ENCODE measurements at places on chromosomes 2 and 18.

DNA sequence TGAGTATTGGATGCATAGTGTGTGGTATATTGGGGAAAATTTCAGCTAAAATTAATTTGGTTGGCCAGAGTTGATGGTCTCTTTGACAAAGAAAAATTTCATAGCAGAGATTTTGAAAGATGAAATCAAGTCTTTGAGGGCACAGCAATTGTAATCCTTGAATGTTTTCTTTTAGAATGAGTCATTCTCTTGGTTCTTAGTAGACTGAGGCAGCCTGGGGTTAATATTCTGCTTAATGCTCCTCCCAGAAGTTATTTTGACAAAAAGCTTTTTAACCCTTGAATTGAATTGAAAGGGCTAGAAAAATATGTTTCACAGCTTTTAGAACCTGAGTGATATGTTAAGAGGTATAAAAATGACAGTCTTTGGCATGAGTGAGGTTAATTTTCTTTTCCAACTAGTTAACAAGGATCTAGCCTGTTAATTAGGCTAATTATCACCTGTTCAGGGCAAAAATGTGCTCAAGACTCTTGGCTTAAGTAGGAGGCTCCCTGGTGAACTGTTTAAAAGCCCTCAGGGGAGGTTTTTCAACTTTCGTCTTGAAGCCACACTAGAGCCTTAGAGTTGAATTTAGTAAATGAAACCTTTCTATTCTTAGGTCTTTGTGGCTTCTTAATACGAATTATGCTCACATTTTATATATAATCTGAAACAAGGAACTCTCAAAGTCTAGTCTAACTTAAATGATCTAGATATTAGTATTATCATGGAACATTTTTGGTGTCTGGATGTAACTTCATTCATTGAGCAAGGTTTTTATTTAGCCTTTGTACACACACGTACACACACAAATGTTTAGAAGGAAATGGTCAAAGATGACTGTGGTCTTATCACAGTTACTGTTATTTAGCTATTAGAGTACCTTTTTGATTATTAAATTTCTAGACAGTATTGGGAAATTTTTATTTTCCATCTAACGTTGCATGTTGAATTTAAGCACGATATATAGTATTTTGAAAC is 272.5 kb downstream of the ZNF407 start:
- no peak for DNase-seq
- no peaks in the 10 kb centered on the region for H3K27me3 ChIP-seq
- no peaks in the 10 kb centered on the region for H3K36me3 ChIP-seq
- H3K27ac ChIP-seq = no peak overlapping the region
- H3K4me3 ChIP-seq = no peak overlapping the region

DNA sequence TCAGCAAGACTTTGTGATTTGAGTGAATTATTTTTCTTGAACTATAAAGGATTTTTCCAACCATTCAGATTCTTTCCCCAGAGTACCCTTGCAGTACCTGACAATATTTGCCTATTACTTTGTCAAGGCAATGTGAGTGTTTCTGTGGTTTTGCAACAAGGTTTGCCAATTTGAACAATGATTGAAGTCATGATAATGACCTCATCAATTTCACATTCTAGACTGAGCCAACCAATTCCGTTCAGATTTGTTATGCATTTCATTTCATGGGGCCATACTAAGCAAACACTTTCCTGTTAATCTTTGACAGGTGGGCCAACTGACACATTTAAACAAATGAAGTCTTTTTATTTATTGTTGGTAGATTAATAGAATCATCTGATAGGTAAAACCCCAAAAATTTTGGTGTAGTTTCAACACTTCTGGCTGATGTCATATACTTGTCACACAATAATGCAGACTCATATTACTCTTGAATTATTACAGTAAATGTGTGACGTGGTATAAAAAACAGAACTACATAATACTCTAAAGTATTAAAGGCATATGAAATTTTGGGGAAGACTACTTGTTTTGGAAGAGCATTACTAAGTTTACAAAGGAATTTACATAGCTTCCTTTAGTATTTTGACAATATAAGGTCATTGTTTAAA is 526.4 kb downstream of the DPP10 start:
- DNase-seq = no peak
- no peak overlapping the region for H3K27ac ChIP-seq
- no peak overlapping the region for H3K4me3 ChIP-seq
- no peaks in the 10 kb centered on the region for H3K4me1 ChIP-seq

- no peaks in the 10 kb centered on the region for H3K27me3 ChIP-seq
- no peaks in the 10 kb centered on the region for H3K4me1 ChIP-seq
- H3K27ac ChIP-seq = no peak overlapping the region
- no peaks in the 10 kb centered on the region for H3K36me3 ChIP-seq
- no peak overlapping the region for H3K4me3 ChIP-seq
- no peak for DNase-seq
These were observed 591.3 kb upstream of the ZNF804A start for GRCh38 chr2:184006998-184007397.

DNA sequence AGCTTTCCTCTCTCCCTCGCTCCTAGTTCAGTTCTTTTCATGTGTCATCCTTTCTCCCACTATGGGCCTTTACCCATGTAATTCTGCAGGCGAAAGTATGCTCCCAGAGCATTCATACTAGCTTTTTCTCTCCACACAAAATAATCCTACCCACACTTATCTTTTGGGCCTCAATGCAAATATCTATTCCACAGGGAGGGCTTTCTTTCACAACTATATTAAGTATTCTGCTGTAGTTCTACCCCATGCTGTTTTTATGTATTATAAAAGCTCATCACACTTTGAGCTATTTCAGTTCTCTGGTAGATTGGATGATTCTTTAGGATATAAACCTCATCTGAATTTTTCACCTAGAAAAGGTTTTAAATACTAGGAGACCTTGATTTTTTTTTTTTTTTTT is 774.6 kb upstream of the CRIM1 start:
- no peak for DNase-seq
- H3K4me3 ChIP-seq = no peak overlapping the region
- H3K4me1 ChIP-seq = no peaks in the 10 kb centered on the region
- no peaks in the 10 kb centered on the region for H3K27me3 ChIP-seq

- H3K4me3 ChIP-seq = no peak overlapping the region
- H3K36me3 ChIP-seq = no peaks in the 10 kb centered on the region
- H3K27me3 ChIP-seq = no peaks in the 10 kb centered on the region
- DNase-seq = peak; percentile 24
- no peak overlapping the region for H3K27ac ChIP-seq
These were observed 140.1 kb upstream of the AQP4 start for GRCh38 chr18:27005589-27005988.

DNA sequence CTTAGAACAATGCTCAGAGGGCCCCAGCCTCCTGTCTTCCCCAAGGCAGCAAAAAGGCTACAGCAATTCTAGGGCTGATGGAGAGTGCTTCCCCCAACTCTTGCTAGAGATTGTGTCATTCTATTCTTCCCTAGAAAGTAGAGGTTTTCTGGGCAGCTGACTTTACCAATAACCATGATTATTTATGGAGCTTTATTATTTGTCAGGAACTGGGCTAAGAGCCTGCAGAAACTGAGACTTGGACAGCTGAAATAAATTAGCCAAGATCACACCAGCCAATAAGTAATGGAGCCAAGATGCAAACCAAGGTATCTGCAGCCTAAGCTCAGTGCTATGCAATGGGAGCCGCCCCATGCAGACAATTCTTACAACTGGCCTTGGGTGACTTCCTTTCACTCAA is 84.8 kb downstream of the CCBE1 start:
- no peaks in the 10 kb centered on the region for H3K27me3 ChIP-seq
- no peaks in the 10 kb centered on the region for H3K36me3 ChIP-seq
- H3K27ac ChIP-seq = no peak overlapping the region
- DNase-seq = no peak

DNA sequence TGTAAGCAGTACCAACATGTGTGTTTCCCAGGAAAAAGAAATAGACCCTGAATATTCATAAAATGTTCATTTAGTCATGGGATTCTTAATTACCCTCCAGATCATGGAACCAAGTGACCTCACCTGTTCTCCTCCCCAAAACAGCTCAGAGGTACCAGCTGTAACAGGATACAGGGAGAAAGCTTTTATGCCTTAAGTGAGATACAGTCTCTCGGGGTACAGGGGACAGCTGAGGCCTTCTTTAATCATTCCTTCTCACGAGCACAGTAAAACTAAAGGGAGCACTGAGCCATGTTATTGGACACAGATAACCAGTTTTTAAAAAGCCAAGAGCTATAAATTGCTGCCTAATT is 16.6 kb downstream of the EPHA4 start:
- no peak for DNase-seq
- no peaks in the 10 kb centered on the region for H3K27me3 ChIP-seq
- H3K36me3 ChIP-seq = no peaks in the 10 kb centered on the region
- H3K4me1 ChIP-seq = no peaks in the 10 kb centered on the region

DNA sequence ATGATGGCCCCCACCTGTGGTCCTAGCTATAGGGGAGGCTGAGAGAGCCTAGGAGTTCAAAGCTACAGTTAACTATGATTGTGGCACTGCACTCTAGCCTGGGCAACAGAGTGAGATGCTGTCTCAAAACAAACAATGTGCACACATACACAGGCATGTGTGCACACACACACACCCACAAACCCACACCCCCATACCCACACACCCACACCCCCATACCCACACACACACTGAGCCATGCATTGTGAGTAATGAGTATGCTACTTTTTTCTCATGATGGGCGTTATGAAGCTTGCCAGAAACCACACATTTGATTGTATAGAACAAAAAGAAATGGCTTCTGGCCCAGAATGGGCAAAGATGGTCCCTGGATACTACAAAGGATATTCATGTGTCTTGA is 691.1 kb downstream of the SLC4A3 start:
- H3K36me3 ChIP-seq = no peaks in the 10 kb centered on the region
- H3K4me1 ChIP-seq = no peaks in the 10 kb centered on the region
- no peak overlapping the region for H3K27ac ChIP-seq
- H3K4me3 ChIP-seq = no peak overlapping the region
- no peak for DNase-seq
- no peaks in the 10 kb centered on the region for H3K27me3 ChIP-seq

DNA sequence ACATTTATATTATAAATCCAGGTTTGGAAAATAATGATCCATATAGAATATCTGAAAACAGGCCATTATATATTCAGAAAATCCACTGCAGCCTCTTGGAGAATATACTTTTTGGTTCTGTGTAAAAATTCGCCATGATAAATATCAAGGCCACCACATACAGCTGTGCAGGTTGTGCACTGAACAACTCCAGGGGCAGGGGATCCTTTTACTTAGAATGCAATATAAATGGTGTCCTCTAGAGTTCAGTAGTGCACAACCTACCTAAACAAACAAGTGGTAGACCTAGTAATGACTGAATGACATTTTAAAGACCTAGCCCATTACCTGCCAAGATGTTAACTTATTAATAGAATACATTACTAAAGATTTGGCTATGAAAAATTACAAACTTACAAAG is 22.4 kb downstream of the MOGAT1 start:
- DNase-seq = no peak
- H3K36me3 ChIP-seq = no peaks in the 10 kb centered on the region
- no peak overlapping the region for H3K4me3 ChIP-seq
- H3K27ac ChIP-seq = no peak overlapping the region

GRCh38 chr2:182866461-182867406 is at the start of gene FRZB:
Gene FRZB, minus strand, starts transcription at chr2:182866637. Its CDS starts 85 bp downstream, at chr2:182866552.
- no peak for DNase-seq
- no peak within 1 kb of the TSS for H3K27ac ChIP-seq
- no peak within 1 kb of the TSS for H3K4me3 ChIP-seq
- H3K36me3 ChIP-seq = no peaks in the 10 kb centered on the region
- no peaks in the 10 kb centered on the region for H3K4me1 ChIP-seq
- no peaks in the 10 kb centered on the region for H3K27me3 ChIP-seq

- no peak overlapping the region for H3K27ac ChIP-seq
- no peak for DNase-seq
- no peaks in the 10 kb centered on the region for H3K27me3 ChIP-seq
These were observed 41.6 kb downstream of the CDH19 start for GRCh38 chr18:66562279-66562678.

DNA sequence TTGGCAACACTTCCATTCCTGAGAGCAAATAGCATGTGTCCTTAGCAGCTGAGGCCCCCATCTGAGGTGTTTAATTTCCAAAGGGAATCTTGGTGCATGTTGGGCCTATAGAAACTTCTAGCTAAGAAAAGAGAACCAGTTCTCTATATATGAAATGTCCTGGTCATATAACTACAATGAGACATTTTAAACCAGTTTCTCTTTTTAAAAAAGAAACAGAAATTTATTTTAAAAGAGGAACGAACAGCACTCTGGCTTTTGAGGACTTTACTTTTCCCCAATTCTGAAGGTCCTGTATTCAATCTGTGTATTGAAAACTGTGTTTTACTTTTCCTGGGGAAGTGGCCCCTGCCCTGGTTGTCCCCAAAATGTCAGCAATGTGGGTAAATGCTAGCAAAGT is 309.5 kb upstream of the STON1 start:
- no peak for DNase-seq
- no peaks in the 10 kb centered on the region for H3K27me3 ChIP-seq
- no peaks in the 10 kb centered on the region for H3K4me1 ChIP-seq
- no peaks in the 10 kb centered on the region for H3K36me3 ChIP-seq
- H3K4me3 ChIP-seq = no peak overlapping the region

GRCh38 chr2:28716265-28716865 is 35.3 kb upstream of the PPP1CB start:
- no peaks in the 10 kb centered on the region for H3K4me1 ChIP-seq
- no peaks in the 10 kb centered on the region for H3K36me3 ChIP-seq
- H3K27me3 ChIP-seq = peaks cover 3% of the 10 kb centered on the region
- H3K4me3 ChIP-seq = no peak overlapping the region

DNA sequence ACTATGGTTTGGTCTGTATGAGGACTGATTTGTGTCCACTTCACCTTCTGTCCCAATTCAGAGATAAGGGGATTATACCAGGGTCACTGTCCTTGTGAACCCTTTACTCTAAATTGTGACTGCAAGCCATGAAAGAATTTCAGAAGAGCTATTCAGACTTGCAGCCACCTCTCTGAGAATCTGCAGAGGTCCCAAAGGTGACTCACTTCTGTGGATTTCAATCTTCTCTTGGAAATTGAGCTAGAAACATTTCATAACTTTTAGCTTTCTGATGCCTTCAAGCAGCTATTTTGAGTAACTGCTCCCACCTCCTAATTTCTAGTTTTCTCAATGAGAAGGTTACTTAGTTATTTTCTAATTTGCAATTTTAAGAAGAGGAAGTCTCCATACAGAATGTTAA is 1242.4 kb upstream of the ACVR2A start:
- H3K27ac ChIP-seq = no peak overlapping the region
- DNase-seq = no peak
- H3K4me1 ChIP-seq = no peaks in the 10 kb centered on the region
- no peaks in the 10 kb centered on the region for H3K27me3 ChIP-seq
- no peaks in the 10 kb centered on the region for H3K36me3 ChIP-seq

DNA sequence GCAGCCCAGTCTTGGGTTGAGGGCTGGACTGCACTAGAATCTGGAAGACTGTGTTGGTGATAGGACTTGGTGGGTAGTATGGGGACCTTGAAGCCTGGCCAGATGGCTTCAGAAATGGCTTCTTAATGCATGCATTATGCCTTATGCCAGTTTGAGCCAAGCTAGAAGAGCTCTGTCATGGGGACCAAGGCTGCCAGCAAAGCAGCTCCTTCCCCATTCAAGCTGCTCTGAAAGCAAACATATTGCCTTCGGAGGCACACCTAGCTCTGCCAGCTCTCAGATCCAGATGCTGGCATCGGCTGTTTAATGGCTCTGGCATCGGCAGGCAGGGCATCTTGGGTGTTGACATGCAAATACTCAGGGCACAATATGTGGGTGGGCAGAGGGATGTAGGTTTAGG is 59.0 kb upstream of the IGFBP5 start:
- H3K27ac ChIP-seq = no peak overlapping the region
- no peaks in the 10 kb centered on the region for H3K36me3 ChIP-seq
- H3K27me3 ChIP-seq = peaks cover 6% of the 10 kb centered on the region
- no peaks in the 10 kb centered on the region for H3K4me1 ChIP-seq
